Epithelial cell of prostate (primary cell): ENCODE measurements at places on chromosomes 5 and 9.

DNA sequence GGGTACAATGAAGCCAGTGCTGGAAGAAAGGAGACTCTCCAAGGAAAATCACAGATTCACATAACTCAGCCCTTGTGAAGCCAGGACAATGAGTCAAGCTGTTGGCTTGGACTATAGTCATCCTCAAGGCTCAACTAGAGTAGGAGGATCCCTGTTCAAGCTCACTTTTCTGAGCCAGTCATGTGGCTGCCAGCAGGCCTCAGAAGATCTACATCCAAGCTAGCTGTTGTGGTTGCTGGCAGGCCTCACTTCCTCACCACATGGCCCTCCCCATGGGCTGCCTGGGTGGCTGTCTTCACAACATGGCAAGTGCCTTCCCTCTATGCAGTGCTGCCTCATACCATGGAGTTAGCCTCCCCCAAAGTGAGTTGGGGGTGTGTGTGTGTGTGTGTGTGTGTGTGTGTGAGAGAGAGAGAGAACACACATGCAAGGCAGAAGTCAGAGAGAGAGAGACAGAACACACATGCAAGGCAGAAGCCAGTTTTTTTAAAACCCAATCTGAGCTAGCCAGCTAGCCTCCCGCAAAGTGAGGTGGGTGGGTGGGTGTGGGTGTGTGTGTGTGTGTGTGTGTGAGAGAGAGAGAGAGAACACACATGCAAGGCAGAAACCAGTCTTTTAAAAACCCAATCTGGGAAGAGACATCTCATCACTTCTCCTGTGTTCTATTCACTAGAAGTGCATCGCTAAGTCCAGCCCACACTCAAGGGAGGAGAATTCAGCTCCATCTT lies 17.1 kb downstream of the SCAI start:
- DNase-seq, result peak; percentile 89

DNA sequence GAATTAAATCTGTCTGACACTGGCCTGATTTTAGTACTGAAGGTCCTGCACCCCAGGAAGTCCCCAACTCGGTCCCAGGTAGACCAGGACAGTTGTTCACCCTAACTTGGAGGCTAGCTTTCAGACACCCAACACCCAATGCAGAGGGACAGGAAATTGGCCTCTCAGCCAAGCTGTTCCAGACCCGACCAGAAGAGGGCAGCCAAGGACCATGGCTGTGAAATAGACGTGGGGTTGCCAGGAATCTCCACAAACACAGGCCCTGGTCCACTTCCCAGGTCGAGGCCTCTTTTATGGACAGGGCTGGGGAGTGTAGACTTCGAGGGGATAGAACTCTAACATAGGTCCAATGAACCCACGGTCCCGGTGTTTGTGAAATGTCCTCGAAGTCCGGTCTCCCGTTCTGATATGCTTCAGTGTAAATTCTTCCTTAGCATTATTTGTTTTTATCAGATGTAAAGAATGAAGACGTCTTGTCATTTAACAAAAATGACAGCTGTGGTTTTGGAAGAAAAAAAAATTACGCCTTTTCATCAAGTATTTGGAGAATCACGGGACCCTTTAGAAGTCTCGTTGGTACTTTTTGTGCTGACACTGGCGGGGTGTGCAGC lies 260.3 kb upstream of the ADAMTS16 start:
- peak; percentile 10 for DNase-seq

- DNase-seq, result no peak
Measured at GRCh38 chr9:20623021-20623747, 885 bp upstream of the MLLT3 start.

GRCh38 chr9:249025-249424 lies 34.4 kb downstream of the DOCK8 start:
- DNase-seq, result no peak

GRCh38 chr5:123007182-123007581 lies 29.3 kb downstream of the PPIC start:
- DNase-seq, result no peak

- peak; percentile 96 for DNase-seq
Measured at GRCh38 chr9:108478431-108479332, 377.1 kb downstream of the ACTL7B start.

DNA sequence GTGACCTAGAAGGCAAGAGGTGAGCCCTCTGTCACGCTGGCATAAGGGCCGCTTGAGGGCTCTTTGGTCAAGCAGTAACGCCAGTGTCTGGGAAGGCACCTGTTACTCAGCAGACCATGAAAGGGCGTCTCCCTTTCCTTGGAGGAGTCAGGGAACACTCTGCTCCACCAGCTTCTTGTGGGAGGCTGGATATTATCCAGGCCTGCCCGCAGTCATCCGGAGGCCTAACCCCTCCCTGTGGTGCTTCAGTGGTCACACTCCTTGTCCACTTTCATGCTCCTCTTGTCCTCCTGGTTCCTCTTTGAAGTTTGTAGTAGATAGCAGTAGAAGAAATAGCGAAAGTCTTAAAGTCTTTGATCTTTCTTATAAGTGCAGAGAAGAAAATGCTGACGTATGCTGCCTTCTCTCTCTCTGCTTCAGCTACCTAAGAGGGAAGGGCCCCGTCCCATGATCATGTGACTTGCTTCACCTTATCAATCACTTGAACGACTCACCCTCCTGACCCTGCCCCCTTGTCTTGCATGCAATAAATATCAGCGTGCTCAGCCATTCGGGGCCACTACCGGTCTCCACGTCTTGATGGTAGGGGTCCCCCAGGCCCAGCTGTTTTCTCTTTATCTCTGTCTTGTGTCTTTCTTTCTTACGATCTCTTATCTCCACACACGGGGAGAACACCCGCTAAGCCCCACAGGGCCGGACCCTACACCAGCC lies 16.7 kb upstream of the SCGB3A1 start:
- no peak for DNase-seq

DNA sequence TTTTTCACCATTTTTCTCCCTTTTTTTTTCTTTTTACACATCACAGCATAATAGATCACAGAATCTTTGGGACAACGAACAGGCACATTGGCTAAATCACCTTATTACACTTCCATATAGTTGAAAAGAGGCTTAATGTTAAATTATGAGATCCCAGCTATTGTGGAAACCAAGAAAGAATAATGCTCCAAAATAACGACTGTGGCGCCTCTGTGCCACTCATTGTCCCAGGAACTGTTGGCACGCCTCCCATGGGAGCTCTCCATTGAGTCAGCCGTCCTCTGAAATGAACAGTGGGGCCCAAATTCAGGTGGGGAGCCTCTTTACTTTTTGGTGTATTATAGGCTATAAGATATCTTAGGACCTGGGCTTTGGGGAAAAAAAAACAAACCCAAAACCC lies 82.2 kb upstream of the NFIB start:
- DNase-seq, result no peak

DNA sequence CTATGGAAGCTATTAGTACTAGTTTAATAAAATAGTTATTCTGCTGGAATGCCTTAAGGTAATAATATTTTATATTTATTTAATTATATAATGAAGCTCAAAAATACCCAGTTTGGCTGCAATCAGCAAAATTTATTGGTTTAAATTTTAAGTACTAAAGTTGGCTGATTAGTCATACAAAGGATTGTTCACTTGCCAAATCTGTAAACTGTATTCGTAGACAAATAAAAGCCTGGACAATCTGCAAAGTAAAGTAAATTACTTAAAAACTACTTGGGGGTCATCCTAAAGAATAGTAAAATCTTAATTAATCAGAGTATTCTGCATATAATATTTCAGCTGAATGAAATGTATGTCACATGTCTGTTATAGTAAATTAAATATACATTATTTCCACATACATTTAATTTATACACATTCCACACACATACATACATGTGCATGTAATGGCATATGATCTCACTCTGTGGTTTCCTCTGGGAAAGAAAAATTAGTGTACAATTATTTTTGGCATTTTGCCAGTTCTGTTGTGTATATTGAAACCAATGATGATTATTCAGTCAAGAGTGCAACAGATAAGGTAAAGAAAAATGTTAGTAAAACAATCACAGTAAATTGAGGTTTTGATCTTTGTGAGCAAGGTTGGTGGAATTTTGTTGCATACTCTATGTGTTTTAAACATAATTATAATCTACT lies 455.9 kb downstream of the CDH9 start:
- no peak for DNase-seq

- no peak for DNase-seq
Measured at GRCh38 chr9:101354143-101354764, 30.6 kb downstream of the BAAT start.

GRCh38 chr9:17928768-17929167 lies 349.9 kb downstream of the SH3GL2 start:
- DNase-seq, result no peak

- DNase-seq, result no peak
Measured at GRCh38 chr5:157343842-157344790, 78.2 kb downstream of the CYFIP2 start.

- no peak for DNase-seq
Measured at GRCh38 chr5:55993731-55994494, 850 bp downstream of the IL6ST start.

- DNase-seq, result peak; percentile 3
Measured at GRCh38 chr5:109038209-109038840, 290.6 kb downstream of the FER start.

DNA sequence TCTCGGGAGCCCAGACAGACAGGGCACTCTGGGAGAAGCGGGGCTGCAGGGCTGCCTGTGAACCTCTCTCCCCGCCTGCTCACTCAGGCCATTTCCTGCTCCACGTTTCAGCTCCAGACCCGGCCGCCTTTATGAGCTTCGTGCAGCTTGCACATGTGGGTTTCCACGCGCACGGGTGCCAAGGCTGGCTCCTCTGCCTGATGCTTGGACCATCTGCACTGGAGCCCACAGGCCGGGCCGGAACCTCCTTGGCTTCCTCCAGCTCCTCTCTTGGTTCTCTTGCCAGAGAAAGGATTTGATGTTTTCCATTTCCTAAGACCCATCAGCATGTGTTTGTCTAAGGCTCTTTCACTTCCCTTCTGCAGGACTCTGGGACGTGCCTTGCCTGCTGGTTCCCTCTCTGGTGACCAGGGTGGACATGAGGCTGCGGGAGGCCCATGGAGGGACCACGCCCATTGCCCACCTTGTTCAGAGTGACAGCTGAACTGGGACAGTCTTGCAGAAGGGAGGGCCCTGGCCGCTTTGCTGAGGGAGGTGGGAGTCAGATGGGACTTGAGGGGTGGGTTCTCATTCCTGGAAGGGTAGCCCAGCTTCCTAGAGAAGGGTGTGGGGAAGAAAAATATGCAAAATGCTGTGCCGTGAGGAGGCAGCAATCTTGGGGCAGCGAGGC lies 23.3 kb upstream of the COL5A1 start:
- DNase-seq, result no peak

GRCh38 chr5:180644129-180644824 lies 5.1 kb downstream of the FLT4 start:
- no peak for DNase-seq

DNA sequence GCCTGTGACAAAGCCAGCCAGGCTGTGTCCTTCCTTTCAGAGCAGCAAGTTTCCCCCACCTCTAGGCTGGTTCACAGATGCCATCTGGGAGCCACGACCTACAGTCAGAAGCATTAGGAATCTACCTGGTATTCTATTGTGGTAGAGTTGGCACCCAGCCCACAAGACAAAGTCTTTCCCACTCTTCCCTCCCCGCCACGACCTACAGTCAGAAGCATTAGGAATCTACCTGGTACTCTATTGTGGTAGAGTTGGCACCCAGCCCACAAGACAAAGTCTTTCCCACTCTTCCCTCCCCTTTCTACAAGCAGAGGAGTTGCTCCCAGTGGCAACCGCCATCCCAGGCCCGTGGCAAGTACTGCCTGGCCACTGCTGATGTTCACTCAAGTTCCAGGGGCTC lies 157.8 kb upstream of the TNC start:
- DNase-seq, result no peak

DNA sequence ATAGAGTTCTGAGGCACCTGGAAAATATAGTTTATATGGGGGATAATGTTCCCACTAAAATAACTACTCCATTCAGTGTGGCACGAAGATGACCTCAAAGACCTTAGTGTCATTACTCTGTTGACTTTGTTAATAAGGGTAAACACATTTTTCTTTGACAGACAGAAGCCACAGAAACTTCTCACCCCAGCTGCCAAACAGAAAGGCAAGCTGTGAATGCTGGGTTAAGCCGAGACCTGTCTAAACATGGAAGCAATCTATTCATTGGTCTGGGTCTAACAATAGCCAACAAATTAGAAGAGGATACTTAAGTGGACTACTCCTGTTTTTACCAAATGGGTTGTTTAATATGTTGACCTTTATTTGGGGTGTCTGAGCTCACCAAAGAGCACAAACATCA lies 171.4 kb downstream of the TLE1 start:
- DNase-seq, result no peak

DNA sequence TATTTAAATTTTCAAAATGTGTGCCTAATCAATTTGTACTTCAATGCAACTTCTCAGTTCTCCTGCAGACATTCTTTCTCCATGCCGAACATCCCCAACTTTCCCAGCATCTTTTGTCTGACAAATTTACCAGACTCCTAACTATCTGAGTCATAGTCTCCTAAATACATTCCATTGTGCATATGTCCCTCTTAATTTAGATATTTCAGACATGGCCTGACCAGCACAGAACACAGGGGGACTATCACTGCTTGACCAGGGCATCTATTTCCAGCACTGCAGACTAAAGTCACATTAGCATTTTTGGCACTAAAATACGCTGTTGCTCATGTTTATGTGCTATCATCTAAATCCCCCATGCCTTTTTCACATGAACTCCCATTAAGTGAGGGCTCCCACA lies 71.9 kb downstream of the ITGA1 start:
- no peak for DNase-seq

DNA sequence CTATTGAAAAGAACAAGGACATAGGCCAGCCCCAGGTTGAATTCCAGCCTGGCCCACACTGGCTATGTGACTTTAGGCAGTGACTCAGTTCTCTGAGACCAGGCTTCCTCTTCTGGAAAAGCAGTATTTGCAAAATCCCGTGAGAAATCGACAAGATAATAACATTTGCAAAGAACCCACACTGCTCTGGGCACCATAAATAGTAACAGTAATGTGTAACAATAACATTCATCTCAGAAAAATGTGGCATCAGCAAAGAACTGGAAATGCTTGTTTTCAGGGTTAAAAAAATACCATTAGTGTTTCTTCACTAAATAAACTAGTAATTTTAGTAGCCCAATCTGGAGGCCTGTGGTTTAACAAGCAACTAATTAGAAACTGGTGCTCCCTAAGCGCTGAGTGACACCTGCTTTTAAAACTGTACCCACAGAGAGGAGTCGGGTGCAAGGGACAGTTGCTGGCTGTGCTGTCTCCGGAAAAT lies 148.4 kb downstream of the TTLL11 start:
- DNase-seq, result no peak

- DNase-seq, result no peak
Measured at GRCh38 chr9:116064970-116065369, 88.6 kb upstream of the PAPPA start.

DNA sequence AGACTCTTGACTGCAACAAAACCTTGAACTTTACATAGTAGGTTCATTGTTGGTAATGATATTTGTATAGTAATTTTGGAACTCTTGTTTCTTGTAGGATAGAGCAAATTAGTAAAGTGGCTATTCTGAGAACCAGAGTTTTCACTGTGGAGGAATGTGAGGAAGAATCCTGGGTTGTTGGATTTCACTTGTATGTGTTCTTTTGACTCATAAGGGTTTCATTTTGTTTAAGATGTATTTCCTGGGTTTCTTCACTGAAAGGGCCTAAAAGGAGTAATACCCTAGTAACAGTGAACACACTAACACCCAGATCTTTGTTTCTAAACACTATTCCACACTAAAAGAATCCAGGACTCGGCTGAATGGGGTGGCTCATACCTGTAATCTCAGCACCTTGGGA lies 20.1 kb downstream of the TTC1 start:
- no peak for DNase-seq
